ENCODE measurements at places on chromosomes 4 and X. TPM values are rescaled to one million over a fixed set of nuclear protein-coding genes. Genes with fewer than 3 reads are reported as not detected.

GSX2 gene
- not detected for total RNA-seq

LARP1B gene
- total RNA-seq: 19.3 TPM

COX18 gene
- total RNA-seq: 31.9 TPM

NDST3 gene
- not detected for total RNA-seq

GAB1 gene
- 12.5 TPM for total RNA-seq

PFKFB1 gene
- total RNA-seq: not detected

SLITRK4 gene
- 0.87 TPM for total RNA-seq

SMIM31 gene
- total RNA-seq: not detected

C4orf36 gene
- 3.1 TPM for total RNA-seq

SORCS2 gene
- total RNA-seq: 0.29 TPM

RBM47 gene
- 1.0 TPM for total RNA-seq

CT55 gene
- total RNA-seq: not detected

SCRG1 gene
- total RNA-seq: 0.29 TPM

MAGEA2B gene
- not detected for total RNA-seq

ACTRT1 gene
- total RNA-seq: not detected

PNMA5 gene
- total RNA-seq: not detected

TMEM31 gene
- total RNA-seq: not detected

TRIM61 gene
- 5.0 TPM for total RNA-seq

GPRASP1 gene
- total RNA-seq: 4.2 TPM

GAGE12E gene
- total RNA-seq: not detected

CRMP1 gene
- not detected for total RNA-seq

TEC gene
- total RNA-seq: 3.8 TPM

PGAM4 gene
- total RNA-seq: not detected

TAB3 gene
- total RNA-seq: 11.1 TPM

ESX1 gene
- total RNA-seq: not detected

PJA1 gene
- 28.6 TPM for total RNA-seq

RASSF6 gene
- total RNA-seq: under 0.01 TPM

SOWAHB gene
- 0.17 TPM for total RNA-seq

ENPEP gene
- 0.33 TPM for total RNA-seq

All from smooth muscle cell of trachea (primary cell).